ENCODE measurements at places on chromosomes 6 and 20. TPM values are rescaled to one million over a fixed set of nuclear protein-coding genes. Genes with fewer than 3 reads are reported as not detected.

The MEP1A gene
- total RNA-seq: not detected

The CTNNBL1 gene
- total RNA-seq: 49.3 TPM

The TFAP2D gene
- total RNA-seq: not detected

The RAET1E gene
- 2.8 TPM for total RNA-seq

The TBC1D22B gene
- total RNA-seq: 4.4 TPM

The BMP2 gene
- 0.10 TPM for total RNA-seq

The HUS1B gene
- 0.22 TPM for total RNA-seq

The OR2B2 gene
- total RNA-seq: not detected

The UBR2 gene
- 13.9 TPM for total RNA-seq

The EPHA7 gene
- 7.0 TPM for total RNA-seq

The PCMTD2 gene
- total RNA-seq: 42.4 TPM

The MAS1 gene
- not detected for total RNA-seq

The TOX2 gene
- not detected for total RNA-seq

The IRF4 gene
- not detected for total RNA-seq

The TCP11 gene
- total RNA-seq: not detected

The DCDC2 gene
- total RNA-seq: not detected

The MYL9 gene
- 1.3 TPM for total RNA-seq

The PNPLA1 gene
- total RNA-seq: not detected

The FOXC1 gene
- total RNA-seq: 5.5 TPM

The PSORS1C1 gene
- total RNA-seq: not detected

The C6orf163 gene
- total RNA-seq: not detected

The EYS gene
- not detected for total RNA-seq

The PTCRA gene
- not detected for total RNA-seq

The TBXT gene
- total RNA-seq: not detected

The GPANK1 gene
- total RNA-seq: 24.2 TPM

The ACTL10 gene
- total RNA-seq: 3.5 TPM

The SLC22A16 gene
- not detected for total RNA-seq

The MYLK2 gene
- not detected for total RNA-seq

The OPRM1 gene
- not detected for total RNA-seq

The ATXN1 gene
- total RNA-seq: 1.9 TPM

The ELOVL5 gene
- 12.4 TPM for total RNA-seq

The HLA-DQB1 gene
- total RNA-seq: not detected

The SIRPG gene
- total RNA-seq: not detected

The TMEM244 gene
- not detected for total RNA-seq

The PKIB gene
- total RNA-seq: 0.89 TPM

The CLIC1 gene
- total RNA-seq: 571 TPM

The PRRT1 gene
- not detected for total RNA-seq

The PRDM1 gene
- total RNA-seq: not detected

The MAN1A1 gene
- 29.6 TPM for total RNA-seq

The RHAG gene
- total RNA-seq: not detected

The SIRPD gene
- not detected for total RNA-seq

The MAK gene
- total RNA-seq: not detected

The SLC17A1 gene
- total RNA-seq: not detected

The CDC25B gene
- 16.0 TPM for total RNA-seq

The CDH4 gene
- total RNA-seq: not detected

The AKAP12 gene
- total RNA-seq: 5.7 TPM

The HCRTR2 gene
- not detected for total RNA-seq

The CGA gene
- not detected for total RNA-seq

The GPX5 gene
- total RNA-seq: not detected

The DLK2 gene
- 1.5 TPM for total RNA-seq

The ADTRP gene
- 1.5 TPM for total RNA-seq

The SEMG1 gene
- not detected for total RNA-seq

The ABHD16A gene
- 19.4 TPM for total RNA-seq

The TULP1 gene
- not detected for total RNA-seq

The LY6G5B gene
- total RNA-seq: 0.42 TPM

The TMEM74B gene
- total RNA-seq: not detected

The E2F1 gene
- 57.2 TPM for total RNA-seq

The CRISP1 gene
- not detected for total RNA-seq

The LPA gene
- total RNA-seq: not detected

Data from MG63 (cell line).